AG04450 (cell line): ENCODE measurements at places on chromosomes 5 and 9.

DNA sequence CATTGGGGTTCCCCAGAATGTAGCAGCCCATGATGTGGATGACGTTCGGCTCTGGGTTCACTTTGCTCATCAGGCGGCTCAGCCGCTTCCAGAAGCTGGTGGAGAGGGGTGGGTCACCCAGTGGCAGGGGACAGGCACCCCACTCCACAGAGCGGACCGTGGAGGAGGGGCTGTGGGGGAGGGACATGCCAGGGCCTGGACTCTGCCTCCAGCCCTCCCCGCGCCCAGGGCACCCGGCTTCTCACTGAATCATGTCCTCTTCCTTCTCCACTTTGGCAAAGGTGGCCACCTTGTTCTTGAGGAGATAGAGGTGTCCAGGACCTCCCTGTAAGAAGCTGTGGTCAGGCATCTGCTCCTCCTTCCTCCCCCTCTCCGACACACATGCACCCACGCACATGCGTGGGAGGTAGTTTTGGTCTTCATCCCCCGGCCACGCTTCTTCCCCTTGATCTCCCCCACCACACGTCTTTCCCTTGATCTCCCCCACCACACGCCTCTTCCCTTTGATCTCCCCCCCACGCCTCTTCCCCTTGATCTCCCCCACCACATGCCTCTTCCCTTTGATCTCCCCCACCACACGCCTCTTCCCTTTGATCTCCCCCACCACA is 8.9 kb upstream of the ENTPD8 start:
- no peak for DNase-seq

GRCh38 chr5:150114773-150115408 is 28.5 kb upstream of the CSF1R start:
- DNase-seq: no peak

GRCh38 chr5:35780236-35780635 is 76.5 kb upstream of the IL7R start:
- no peak for DNase-seq

DNA sequence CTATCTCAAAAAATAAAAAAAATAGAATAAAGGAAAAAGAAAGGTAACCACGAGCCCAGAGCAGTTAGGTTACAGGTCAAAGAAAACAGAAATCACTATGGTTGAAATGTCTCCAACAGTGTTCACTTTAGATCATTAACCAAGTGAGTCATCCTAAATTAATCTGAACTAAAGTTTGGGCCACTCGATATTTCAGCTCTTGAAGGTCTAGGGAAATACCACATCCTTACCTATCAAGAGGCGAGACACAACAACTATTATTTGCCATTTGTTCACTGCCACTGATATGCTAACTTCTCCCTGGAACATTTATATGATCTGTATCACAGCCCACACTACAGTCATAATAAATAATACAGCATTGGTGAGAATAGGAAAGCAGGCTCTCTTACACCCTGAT is 111.3 kb upstream of the NR5A1 start:
- DNase-seq: no peak

- no peak for DNase-seq
Observed at GRCh38 chr5:52707616-52708015, 80.1 kb upstream of the ITGA1 start.

GRCh38 chr5:6750951-6751685 is 37.9 kb downstream of the TENT4A start:
- no peak for DNase-seq

- DNase-seq: no peak
Observed at GRCh38 chr9:4106081-4106759, 193.6 kb downstream of the GLIS3 start.
